ENCODE measurements at places on chromosomes 1 and 21.

DNA sequence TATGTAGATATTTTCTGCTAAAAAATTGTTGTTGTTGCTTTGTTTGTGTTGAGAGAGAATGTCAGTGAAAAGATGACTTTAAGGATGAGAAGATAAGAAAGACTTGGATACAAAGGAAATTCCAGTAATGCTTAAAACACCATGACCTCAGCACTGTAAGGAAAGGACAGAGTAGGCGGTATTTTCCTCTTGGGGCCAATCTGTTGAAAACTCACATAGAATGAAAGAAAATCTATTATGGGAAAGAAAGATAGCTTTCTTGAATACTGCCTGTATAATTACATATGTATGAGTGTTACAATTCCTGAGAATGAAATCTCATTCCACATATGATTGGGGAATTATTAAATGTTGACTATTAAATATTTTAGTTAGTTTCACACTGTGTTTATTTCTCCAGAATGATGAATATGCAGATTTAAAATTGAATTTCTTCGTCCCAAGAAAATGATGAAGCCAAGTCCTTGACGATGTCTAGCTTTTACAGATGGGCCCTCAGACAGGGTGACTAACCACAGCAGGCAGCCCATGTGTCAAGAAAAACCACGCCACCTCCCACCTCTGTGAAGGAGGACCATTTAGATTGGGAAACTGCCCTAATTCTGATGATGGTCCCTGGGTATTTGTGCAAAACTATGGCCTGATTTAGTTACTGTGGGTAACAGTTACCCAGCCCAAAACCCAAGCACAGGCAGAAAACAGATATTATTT lies 49.7 kb upstream of the LMO4 start:
- DNase-seq: no peak

- no peak for DNase-seq
These were observed 206.4 kb upstream of the PTGFR start for GRCh38 chr1:78284354-78284753.

GRCh38 chr1:109717729-109718128 lies 5.7 kb downstream of the GSTM5 start:
- DNase-seq: no peak

DNA sequence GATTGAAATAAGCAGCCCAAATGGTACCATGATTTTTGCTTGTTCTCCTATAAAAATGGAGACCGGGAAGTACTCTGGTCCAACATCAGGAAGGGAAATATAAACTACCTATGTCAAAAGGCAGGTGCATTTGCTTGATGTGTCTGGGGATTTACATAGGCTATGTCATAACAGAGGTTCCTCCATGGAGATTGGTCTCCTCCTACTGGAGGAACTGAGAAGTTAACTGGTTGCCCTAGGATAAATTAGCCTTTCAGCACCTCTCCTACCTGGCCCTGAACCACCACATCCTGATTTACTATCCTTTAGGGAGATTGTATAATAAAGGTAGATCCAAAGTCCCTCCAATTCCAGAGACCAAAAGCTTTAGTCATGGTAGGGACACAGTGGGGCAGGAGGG lies 1109.3 kb upstream of the B3GALT2 start:
- peak; percentile 15 for DNase-seq

DNA sequence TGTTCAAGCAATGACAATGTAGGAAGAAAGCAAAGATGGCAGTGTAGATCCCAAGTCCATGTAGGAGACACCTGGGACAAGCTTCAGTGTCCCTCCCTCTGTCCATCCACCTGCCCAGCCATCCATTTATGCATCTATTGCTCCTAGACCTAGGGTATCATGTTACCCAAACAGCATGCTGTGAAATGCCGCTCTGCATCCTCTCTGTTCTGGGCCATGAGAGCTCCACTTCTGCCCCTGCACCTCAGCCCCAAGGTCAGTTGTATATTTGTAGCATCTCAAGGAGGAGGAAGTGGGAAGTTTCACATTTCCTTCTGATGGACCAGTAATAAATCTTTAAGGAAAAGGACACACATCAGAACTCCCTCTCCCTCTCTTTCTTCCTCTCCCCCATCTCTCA lies 27.9 kb upstream of the TSPEAR start:
- no peak for DNase-seq

DNA sequence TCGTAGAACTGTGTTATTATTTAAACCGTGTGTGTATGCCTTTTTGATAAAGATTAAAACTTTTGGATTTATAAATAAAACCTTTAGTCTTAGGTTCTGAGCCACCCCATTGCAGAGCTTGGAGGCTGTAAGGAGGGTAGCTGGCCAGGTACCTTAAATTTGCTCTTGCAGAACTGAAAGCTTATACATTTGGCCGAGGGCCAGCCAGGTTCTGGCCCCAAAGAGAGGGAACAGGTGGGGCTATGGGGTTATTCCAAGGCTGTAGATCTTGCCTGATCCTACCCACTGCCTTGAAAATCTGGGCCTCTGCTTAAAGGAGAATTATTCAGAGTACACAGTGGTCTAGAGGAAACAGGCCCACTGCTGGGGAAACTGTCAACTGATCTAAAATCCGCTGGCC lies 59.6 kb downstream of the CAMK2N1 start:
- no peak for DNase-seq

GRCh38 chr1:109249654-109250401 lies 489 bp downstream of the CELSR2 start:
- DNase-seq: no peak
